ENCODE measurements at places on chromosomes 1 and 21.

DNA sequence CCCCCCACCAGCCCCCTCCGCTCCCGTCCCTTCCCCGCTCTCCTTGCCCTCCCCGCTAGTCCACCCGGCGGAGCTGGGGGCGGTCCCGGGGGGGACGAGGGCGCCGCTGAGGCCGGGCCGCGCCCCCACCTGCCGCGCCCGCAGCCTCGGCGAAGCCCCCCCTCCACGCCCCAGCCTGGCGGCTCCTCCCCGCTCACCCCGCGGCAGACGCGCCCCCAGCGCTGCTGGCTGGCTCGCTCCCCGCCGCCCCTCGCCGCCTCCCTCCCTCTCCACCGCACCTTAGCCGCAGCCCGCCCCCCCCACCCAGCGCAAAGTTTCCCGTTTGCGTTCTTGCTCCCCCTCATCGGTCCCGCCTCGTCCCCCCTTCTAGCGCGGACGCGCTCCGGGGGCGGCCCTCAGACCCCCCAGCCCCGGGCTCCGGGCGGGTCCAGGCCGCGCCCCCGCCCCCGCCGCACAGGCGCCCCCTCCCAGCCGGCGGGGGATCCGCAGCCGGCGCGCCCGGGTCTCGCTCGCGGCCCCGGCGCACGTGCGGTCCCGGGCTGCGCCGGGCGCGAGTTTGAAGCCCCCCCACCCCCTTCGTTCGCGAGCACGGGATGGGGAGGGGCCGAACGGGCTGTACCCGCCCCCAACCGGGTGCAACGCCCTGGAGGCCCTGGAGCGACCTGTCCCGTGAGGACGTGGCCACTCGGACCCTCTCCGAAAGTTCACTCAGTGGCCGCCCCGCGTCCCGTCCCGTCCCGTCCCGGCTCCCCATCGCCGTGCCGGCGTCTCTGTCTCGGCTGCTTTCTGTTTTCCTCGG lies 623 bp downstream of the PTPRF start:
- no peak for DNase-seq

GRCh38 chr1:179576509-179576908 lies 761 bp upstream of the NPHS2 start:
- DNase-seq, result no peak

DNA sequence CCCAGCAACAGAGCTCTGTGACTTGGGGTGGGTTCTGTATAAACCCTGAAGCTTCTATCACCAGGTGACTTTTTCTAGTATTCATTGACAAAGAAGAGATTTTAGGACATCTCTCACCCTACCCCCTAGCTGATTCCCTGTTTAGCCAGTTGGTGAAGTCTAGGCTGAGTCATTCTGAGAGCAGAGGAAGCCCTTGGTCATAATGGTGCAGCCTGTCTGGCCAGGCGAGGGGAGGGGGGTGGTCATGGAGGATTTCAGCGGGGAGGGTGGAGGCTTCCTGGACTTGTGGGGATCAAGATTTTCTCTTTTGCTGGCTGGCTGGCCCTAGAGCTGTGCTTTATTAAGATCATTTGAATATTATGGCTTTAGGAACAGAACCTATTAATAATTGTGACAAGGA lies 262.6 kb downstream of the CAMTA1 start:
- DNase-seq, result no peak

- DNase-seq, result no peak
Observed at GRCh38 chr1:167650269-167651160, 20.5 kb downstream of the RCSD1 start.

- DNase-seq, result no peak
Observed at GRCh38 chr1:202274611-202275010, 67.1 kb downstream of the UBE2T start.

- no peak for DNase-seq
Observed at GRCh38 chr1:181013144-181013543, 9.5 kb downstream of the STX6 start.

DNA sequence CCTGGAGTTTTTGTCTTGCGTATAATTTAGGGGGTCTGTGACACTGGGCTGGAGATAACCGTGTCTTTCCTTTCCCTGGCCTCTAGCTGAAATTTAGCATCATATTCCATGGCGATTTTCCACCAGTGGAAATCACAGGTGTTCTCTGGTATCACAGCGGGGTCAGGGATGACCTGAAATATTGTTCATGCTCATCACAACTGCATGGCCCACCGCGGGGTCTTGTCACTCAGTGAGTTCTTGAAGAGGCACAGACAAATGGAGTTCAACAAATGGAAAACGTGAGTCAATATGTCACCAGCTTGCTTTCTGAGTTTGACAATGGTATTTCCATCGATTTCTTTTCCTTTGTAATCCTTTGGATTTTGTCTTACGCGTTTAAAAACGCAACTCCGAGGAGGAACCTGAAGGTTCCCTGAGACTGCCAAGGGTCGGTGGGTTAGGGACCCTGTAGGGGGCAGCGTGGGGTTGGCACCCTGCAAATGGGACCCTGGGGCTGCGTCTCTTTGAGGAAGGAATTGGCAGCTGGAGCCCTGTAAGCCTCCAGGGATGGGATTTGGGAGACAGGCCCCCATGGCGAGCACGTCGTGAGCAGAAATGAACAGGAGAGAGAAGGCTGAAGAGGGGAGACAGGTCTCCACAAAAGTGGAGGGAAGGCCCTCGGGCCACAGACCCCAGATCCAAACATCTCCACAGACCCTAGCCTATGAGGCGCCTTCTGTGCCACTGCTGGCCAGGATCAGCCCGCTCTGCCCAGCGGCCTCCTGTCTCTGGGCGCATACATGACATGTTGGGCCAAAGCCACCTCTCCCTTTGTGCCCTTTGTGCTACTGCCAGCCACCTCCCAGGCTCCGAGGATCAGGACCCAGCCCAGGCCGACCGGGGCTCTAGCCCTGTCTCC lies 32.1 kb upstream of the RUNX3 start:
- DNase-seq, result no peak

GRCh38 chr1:58620259-58620658 lies 43.2 kb upstream of the TACSTD2 start:
- DNase-seq, result no peak

DNA sequence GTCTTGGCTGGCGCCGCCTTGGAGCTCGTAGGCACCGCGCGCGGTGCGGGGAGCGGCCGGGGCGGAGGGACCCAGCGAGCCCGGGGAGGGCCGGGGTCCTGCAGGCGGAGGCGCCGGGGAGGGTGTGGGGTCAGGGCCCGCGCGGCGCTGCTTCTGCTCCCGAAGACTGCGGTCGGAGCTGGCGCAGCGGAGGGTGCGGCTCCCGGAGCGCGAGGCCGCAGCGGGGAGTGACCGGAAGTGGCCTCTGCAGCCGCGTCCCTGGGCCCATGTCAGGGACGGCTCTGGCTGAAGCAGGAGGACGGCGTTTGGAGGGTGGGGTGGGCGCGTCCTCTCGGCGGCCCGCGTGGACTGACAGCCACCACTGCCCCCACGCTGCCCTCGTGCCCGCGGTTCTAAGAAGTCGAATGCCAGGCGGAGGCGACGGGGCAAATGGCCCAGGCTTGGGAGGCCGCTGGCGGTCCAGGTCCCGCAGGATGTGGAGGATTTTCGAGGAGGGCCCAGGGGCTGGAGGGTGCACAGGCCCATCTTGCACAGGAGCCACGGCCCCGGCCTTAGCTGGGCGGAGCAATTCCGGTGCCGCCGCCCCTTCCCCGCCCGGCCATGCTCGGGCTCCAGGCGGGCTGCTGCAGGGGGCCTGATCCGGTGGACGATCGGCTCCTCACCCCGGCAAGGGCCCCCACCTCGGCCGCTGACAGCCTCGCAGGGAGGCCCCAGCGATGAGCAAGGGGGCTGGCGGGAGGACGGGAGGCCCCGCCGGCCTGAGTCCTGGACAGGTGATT lies 7.7 kb upstream of the ZNF669 start:
- no peak for DNase-seq

GRCh38 chr21:45742247-45742646 lies 98.7 kb downstream of the PCBP3 start:
- no peak for DNase-seq

- no peak for DNase-seq
Observed at GRCh38 chr1:220628431-220628830, 61.7 kb upstream of the C1orf115 start.

DNA sequence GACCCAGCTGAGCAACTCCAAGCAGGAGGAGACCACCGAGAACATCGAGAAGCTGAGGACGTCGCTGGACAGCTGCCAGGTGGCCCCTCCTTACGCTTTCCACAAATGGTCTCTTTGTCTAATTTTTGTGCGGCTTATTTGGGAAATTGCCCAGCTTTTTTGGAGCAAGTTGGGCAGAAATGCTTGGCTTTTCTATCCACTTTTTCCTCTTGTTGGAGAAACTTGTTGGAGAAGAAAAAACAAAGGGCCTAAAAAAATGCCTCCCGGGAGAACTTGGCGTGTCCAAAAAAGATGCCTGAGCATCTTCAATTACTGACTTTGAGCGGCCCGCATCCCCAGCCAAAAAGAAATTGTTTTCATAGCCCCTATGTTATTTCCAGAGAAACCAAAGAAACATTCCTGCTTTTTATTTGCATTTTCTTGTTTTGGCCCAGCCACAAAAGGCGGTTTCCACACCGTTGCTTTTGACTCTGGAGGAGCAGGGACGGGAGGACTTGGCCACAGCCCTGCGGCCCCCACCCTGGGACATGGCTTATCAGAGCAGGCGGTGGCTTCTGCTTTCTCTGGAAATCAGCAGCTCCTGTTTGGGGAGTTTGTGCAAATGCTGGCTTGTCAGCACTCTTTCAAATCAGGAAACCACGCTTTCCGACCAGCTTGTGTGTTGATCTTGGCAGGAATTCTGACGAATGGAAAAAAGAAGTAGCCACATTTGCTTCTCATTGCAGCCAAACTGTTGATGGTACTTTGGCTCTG lies 81.2 kb upstream of the EFHD2 start:
- DNase-seq, result no peak

GRCh38 chr1:60963167-60963940 lies 119.0 kb upstream of the NFIA start:
- DNase-seq, result no peak

DNA sequence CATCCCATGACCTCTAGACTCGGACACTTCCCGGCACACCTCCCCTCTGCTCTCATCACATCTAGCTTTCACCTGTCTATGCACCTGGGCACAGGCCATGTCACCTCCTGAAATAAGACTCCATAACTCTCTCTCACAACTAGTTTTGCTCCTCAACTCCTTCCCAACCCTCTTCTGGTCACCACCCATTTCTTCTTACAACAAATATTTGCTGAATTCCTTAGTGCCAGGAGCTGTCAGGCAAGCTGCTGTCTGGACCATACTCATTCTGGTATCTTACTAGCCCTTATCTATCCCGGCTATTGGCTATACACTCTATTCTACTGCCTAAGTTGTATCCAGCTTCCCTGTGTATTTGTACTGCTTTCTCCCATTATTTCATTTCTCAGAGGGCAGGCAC lies 49.1 kb downstream of the LRRC71 start:
- no peak for DNase-seq

DNA sequence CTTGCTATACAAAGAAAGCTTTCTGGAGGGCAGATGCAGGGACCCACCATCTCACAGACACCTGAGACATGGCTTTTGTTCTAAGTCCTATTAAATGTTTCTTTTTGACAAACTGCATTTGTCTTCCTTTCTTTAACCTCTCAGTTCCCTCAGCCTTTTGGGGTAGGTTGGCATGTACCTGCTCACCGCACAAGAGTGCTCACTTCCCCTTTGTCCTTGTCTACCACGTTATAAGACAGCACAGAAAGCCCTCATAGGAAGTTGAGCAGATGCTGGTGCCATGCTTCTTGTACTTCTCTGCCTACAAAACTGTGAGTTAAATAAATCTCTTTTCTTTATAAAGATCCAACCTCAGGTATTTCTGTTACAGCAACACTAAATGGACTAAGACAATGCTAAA lies 31.9 kb upstream of the RGS21 start:
- DNase-seq, result no peak

- DNase-seq, result no peak
Observed at GRCh38 chr1:168135921-168136708, 615 bp downstream of the GPR161 start.

DNA sequence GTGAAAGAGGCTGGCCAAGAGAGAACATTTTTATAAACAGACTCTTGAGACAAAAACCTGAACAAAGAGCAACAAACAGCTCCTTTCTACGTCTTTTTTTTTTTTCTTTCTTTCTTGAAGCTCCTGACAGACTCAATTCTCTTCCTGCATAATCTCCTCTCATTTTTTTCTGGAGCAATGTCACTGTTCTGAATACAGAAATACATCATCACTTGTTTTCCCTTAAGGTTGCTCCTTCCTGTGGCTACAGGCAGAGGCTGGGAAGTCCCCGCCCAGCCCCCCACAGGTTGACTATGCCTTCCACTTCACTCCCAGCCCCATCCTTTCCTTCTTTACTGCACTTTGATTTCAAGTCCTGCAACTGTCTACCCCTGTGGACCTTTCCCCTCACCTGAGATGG lies 46.1 kb downstream of the TNR start:
- no peak for DNase-seq

Data from stimulated activated CD8-positive, alpha-beta memory T cell treated with anti-CD3 and anti-CD28 coated beads, Interleukin-15, amount 100 ng/mL, for 24 hours (primary cell).